ENCODE measurements at places on chromosomes 6 and 20.

GRCh38 chr6:143513410-143513809, 1.9 kb upstream of the FUCA2 start:
- no peak for DNase-seq

DNA sequence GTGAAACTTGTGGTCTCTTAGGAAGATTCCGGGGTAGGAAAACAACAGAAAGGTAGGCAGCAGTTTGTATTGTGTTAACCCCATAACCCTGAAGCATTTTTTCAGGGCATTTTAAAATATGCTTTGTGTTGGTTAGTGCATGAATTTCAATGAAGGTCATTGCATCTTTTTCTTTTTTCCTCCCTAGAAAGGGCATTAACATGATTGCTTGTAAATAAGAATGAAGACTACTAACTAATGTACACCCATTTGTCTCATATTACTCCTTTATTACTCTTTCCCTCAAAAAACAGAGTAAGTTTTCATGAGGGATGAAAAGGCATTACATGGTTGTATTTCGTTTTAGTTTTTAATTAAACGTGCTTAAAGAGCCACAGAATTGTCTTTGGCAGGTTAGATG, 141.4 kb downstream of the OGFRL1 start:
- DNase-seq = no peak

- DNase-seq = peak; percentile 44
These were observed 49.4 kb upstream of the PTPN1 start for GRCh38 chr20:50460608-50461267.

GRCh38 chr6:106194949-106195921, 109.1 kb downstream of the PRDM1 start:
- no peak for DNase-seq

- DNase-seq = no peak
These were observed 190.4 kb upstream of the UST start for GRCh38 chr6:148556410-148556809.

Data from GM06990 (cell line).